ENCODE measurements at places on chromosomes 2 and 18. TPM values are rescaled to one million over a fixed set of nuclear protein-coding genes. Genes with fewer than 3 reads are reported as not detected.

Gene RNF125
- 0.29 TPM for total RNA-seq

Gene AGPS
- total RNA-seq = 38.0 TPM

DNA sequence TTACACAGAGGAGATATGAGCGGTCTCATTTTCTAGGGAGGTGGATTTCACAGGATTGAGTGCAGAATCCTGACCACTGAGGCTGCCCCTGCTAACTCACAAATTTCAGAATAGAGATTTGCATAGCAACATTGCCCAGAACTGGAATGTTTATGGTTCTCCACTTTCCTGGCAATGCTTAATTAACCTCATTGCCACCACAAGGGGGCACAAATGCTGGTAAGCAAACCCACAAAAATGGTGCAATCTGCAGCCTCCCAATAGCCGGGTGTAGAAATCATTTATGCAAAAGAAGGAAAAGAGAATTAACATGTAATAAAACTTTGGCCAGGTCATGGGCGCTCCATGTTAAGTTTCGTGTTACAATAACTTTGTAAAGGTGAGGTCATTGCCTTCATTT lies 112.4 kb downstream of the CYRIA start:
- no peak for DNase-seq

DNA sequence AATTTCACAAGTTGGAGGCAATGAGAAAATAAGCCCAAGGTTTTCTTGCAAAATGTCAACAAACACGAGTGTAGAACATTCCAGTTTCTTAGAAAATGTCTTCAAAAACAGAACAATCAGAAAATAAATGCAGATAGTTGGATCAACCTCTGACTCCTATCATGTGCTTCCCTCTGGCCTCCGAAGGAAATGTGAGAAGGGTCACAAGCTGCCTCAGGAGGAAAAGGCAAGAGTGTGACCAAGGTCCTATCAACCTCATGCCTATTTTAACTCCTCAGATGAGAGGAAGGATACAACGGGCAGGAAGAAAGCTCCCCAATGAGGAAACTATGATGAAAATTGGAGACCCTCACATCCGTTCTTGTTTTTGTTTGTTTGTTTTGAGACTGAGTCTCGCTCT lies 7.9 kb downstream of the SCYGR5 start:
- no peak for DNase-seq

DNA sequence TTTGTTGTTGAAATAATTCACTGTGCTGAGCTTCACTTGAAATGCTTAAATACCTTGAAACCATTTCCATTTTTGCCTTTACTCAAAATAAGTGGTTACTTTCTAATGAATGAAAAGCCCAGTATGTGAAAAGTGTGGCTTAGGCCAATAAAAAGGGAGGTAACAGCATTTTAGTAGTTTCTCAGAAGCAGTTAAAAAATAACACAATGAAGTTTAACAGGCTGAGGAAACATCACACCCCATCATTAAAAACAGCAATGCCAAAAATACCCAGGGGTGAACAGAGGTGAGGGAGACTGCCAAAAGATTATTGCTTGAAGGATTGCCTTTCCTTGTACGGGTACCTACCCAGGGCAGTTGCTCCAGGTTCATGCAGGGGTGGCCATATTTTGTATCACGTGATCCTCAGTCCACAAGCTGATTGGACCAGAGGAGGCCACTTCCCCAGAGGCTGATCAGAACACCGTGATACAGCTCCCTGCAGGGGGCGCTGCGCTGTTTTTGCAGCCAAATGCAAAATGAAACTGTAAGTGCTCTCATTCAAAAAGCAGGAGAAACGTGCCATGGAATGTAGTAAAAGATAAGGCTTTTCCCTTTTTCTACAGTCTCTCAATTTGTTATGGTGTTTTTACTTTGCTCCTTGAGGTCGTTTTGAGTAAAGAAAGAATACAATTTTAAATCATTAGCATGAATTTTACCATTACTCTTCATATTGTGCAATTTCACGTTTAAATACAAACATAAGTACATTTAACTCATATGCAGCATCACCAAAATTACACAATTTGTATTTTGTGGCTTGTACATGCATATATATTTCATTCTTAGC lies 70.2 kb upstream of the SH3BP4 start:
- DNase-seq = peak; percentile 87

DNA sequence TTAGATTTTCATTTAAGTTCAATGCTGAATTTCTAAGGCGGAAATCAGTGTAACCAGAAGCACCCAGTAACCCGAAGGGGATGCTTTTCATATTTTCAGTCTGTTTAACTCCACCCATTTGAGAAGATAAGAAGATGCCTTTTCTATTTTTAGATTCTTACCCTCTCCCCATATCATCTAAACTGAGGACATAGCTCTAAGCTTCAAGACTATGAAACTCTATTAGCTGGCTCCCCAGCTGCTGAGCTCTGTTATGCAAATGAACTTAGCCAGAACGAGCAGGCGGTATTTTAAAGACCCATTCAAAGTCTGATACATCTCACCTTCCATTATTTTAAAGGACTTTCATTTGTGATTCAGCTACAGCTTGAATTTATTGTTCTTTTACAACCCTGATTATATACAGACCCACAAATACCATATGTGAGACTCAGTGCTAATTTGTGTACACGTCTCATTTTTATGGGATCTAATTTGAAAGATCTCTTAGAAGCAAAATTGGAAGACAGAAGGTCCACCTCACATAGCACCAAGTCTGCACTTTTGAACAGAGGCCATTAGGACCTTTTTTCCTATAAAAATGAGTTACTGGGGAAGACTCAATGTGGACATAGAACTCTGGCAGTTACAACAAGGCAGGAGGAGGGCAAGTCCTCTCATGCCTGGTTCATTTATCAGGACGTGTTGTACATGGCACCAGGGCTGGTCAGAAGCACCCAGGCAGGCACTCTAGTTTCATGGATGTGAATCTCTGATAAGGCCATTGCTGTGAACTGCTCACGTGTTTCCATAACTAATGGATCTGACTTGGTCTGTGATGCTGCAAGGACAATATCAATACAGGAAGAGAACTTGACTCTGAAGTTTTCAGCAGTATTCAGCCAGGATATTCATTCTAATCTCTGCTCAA lies 16.3 kb downstream of the CDC42EP3 start:
- DNase-seq = no peak

DNA sequence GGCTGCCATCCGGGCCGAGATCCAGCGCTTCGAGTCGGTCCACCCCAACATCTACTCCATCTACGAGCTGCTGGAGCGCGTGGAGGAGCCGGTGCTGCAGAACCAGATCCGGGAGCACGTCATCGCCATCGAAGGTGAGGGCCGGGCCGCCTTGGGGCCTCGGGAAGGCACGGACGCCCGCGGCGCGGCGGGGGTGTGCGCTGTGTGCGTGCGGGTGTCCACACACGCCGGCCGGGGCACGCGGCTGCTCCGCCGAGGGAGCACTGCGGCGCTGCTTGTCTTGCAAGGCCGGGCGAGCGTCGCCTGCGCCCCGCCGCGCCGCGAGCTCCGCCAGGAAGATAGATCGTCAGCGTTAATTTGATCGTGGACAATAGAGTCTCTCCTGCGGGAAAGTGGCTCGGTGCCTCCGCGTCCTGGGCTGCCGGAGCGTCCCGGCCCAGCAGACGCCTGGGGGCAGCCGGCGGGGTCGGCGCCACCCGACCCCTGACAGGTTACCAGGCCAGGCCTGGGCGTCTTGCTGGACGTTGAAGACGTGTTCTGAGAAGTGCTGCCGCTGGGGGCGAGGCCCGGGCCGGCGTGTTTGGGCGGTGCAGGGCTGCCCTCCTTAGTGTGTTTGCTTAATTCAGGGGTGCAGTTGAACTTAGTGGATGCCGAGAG lies 1.0 kb downstream of the AGAP1 start:
- no peak for DNase-seq

GRCh38 chr18:11149441-11150270 lies at the start of gene PIEZO2:
Gene PIEZO2 (minus strand): TSS chr18:11149569. CDS start chr18:11148588, 981 bp downstream.
- DNase-seq = peak; percentile 94

Data from osteocyte (in vitro differentiated cells).